ENCODE measurements at places on chromosomes 13 and 19.

DNA sequence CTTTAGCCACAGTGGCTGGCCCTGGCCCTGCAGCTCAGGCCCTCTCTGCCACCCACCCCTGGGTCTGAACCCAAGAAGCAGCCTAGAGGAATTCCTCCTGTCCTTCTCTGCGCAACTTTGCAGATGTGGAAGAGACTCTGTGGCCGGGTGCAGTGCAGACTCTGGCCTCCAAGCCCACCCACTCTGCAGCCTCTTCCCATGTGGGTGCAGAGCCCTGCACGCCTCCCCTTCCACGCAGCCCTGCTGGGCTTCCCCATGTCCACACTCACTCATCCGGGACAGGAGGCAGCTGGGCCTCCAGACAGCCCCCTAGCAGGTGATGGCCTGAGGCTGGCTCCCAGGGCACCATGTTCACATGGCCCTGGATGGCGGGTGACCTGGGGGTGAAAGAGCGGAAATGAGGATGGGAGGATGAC lies 2.5 kb downstream of the TEX29 start:
- no peak for DNase-seq

GRCh38 chr19:18870531-18871172 lies 25.3 kb downstream of the CERS1 start:
- DNase-seq: no peak

DNA sequence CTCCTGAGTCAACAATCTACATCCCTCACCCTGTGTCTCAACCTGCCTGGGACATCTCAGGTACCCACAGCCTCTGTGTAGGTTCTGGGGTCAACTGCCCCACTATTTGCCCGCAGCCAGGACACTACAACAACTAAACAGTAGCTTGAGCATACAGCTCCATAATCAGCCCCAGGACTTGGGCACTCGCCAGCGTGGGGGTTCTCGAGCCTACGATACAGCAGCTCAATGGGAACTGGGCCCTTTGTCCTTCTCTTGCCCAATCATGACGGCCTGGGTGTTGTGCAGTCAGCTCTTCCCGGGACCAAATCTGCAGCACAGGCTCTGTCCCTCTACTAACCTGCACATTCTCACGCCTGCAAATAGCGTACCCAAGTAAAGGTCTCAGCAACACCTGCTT lies 1.3 kb downstream of the ZNF180 start:
- no peak for DNase-seq

GRCh38 chr19:19338082-19338481 lies 17.5 kb downstream of the MAU2 start:
- DNase-seq: peak; percentile 71

DNA sequence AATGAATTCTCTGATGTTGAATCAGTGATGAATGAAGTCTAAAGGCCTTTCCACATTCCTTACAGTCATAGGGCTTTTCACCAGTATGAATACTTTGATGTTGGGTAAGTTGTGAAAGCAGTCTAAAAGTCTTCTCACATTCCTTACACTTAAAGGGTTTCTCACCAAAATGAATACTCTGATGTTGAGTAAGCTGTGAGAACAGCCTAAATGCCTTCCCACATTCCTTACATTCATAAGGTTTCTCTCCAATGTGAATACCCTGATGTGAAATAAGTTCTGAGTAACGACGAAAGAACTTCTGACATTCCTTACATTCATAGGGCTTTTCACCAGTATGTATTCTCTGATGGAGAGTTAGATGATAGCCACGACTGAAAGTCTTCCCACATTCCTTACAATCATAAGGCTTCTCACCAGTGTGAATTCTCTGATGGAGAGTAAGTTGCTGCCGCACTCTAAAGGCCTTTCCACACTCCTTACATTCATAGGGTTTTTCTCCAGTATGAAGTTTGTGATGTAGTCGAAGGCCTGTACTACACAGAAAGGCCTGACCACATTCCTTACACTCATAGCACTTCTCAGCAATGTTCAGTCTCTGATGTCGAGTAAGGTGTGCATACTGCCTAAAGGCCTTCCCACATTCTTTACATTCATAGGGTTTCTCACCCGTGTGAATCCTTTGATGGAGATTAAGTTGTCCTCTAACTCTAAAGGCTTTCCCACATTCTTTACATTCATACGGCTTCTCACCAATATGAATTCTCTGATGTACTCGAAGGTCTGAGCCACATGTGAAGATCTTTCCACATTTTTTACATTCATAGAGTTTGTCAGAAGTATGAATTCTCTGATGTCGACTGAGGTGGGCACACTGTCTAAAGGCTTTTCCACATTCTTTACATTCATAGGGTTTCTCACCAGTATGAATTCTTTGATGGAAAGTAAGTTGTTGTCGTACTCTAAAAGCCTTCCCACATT lies 19.9 kb downstream of the ZFP30 start:
- no peak for DNase-seq

DNA sequence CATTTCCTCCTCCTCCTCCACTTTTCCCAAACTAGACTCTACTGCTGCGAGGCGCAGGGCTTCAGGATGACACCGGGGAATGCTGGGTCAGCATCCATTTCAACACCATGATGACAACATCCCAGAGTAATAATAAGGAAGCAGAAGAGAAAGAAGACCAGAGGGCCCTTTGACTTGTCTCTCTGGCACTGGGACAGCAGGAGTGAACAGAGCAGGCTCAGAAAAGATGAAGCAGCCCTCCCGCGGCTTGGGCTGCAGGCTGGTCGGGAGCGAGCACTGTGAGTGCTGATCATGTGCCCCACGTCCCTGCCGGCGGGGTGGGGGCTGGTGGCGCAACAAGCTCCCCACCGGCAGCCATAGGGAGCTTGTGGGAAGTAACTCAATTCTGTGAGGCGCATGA lies 30.5 kb downstream of the RANBP3 start:
- DNase-seq: peak; percentile 69

- no peak for DNase-seq
These were observed 6.4 kb downstream of the RPL21 start for GRCh38 chr13:27257648-27258253.

GRCh38 chr19:17155251-17155650 lies 59.9 kb upstream of the USE1 start:
- DNase-seq: no peak

DNA sequence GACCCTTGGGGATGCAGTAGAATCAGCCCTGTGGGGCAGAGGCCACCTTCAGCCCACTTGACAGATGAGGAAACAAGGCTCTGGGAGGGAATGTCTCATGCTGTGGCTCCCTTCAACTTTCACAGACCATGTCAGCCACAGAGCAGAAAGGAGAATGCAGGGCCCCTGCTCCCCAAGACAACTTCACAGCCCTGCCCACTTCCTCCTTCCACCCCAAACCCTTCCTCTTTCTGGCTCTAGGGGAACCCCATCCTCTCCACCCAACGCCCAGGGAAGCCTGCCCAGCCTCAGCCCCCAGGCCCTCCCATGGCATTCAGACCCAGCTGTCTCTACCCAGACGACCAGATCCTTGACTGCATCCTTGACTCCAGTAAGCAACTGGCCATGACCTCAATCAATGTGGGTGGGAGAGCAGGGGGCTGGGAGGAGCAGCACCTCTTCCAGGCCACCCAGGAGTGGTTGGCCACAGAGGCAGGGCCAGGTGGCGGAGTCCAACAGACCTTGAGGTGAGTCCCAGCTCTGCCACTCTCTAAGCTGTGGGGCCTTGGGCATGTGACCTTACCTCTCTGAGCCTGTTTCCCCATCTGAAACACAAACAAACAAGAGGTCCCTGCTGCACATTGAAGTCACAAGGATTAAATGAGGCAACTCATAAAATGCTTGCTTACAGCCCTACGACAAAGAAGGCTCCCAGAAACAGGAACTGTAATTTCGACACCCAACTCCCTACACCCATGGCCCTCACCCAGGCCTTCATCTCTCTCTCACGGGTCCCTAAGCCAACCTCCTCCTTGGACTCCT lies 15.8 kb downstream of the DEDD2 start:
- DNase-seq: no peak

- peak; percentile 67 for DNase-seq
These were observed 11.5 kb upstream of the TNFSF9 start for GRCh38 chr19:6519289-6519688.

DNA sequence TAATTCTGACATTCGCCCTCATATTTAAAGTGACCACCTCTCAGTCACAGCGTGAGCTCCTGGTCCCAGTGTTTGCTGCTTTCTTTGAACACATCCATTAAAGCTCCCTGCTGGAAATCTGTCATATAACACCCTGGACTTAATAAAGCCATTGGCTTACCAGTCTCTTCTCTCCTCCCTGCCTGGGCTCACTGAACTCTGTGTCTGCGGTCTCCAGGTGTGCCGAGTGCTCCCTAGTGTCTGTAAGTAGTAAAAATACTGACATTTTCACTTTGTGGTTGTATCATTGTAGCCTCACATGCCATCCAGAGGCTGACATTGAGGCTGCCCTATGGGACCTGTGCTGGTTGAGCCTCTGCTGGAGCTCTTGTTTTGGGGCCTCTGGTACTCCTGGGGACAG lies 2.6 kb upstream of the PSG11 start:
- DNase-seq: no peak

DNA sequence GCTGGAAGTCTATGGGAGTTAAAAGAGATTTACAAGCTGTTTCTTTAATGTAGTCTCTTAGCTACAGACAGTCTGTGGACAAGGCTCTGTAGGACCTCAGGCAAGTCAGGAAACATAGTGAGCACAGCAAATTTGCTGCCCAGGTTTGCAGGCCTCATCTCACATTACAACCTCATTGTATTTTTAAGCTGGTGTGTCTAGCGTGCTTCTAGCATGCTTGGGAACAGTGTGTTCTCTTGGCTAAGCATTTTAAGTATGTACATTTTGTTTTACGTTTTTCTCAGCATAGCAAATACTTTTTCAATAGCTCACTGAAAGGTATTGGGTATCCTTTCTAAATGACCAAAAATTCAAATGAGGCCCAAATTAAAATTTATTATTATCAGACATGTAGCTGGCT lies 113.2 kb downstream of the STARD13 start:
- DNase-seq: peak; percentile 94

DNA sequence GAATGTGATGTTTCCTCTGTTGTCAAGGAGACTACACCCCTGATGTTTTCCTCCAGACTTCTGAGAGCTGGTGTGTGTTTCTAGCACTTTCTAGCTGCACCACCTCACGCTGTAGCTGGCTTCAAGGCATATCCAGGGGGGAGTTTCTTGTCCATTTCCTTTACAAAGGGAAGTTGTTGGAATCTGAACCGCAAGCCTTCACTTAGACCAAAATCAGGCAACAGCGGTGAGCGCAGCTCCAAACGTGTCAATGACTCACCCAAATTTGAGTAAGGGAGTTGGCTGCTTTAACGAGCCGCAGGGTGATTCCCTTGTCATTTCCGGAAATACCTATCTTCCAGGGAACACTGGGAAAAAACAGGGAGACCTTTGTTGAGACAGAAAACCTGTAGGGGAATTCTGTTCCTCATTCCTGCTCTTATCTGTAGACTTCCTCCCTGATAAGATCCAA lies 2.5 kb downstream of the LDLR start:
- peak; percentile 94 for DNase-seq

GRCh38 chr19:12763100-12763499 lies 11.5 kb downstream of the BEST2 start:
- no peak for DNase-seq

DNA sequence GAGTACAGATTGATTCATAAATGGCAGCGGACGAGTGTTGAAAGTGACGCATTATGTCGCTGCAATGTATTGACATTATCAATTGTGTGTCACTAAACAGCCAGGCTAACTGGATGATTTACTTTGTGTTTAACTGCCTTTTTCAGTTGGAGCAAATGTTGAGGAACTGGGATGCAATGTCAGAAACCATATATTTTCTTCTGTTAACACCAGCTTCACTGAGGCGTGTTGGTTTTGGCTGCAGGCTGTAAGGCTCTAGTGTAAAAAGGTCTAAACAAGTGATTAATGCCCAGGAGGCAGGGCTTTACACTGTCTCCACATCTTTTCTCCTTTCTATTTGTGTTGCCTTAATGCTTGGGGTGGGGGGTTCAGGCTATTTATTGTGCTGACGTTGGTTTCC lies 80.1 kb downstream of the GGACT start:
- DNase-seq: no peak

GRCh38 chr19:4096049-4096892 lies 27.7 kb downstream of the MAP2K2 start:
- DNase-seq: no peak

- DNase-seq: peak; percentile 23
These were observed 785.6 kb upstream of the KLHL1 start for GRCh38 chr13:70893832-70894231.

GRCh38 chr13:99414048-99414995 lies 87.0 kb upstream of the TM9SF2 start:
- DNase-seq: no peak
